ENCODE measurements at places on chromosomes 4 and X.

DNA sequence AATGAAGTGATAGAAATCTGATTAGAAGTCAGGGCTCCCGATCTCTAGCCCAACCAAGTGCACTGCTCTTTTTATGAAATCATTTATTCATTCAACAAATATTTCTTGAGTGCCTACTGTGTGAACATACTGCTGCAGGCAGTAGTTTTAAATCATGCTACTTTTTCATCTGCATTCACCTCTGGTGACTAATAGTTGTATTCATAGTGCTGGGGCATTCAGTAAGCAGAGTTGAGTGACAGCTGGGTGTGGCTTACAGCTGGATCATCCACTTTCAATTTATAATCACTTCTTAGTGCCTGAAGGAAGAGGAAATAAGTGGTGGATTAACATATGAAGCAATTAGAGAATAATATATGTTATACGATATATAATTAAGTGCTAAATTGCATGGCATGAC, 94.1 kb upstream of the HPRT1 start:
- DNase-seq = no peak

GRCh38 chrX:83845397-83845796, 15.5 kb upstream of the CYLC1 start:
- peak; percentile 0 for DNase-seq

DNA sequence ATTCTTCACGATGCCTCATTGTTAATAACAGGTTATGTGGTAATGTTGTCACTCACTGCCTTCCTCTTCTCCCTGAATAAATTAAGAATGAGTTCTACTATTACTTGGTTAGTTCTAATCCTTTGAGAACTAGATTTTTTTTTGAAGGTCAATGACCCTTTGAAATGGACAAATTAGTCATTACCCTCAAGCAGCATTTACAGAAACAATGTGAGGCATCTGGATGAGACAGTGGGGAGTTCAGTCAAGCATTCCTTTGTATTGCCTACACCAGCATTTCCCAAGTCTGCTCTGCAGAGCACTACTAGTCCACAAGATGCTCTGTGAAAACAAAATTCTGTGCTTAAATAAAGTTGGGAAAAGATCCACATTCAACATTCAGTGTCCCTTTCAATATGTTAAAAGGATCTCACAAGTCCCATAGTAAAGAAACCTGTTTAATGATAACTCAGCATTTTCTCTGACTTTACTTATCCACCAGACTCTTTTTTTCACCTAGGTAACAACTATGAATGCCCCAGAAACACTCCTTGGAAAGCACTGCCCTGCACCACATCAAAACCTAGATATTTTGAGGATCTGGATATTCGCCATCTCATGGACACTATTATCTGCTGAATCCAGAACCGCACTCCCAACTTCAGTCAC, 60.6 kb downstream of the CHRDL1 start:
- DNase-seq = peak; percentile 75

DNA sequence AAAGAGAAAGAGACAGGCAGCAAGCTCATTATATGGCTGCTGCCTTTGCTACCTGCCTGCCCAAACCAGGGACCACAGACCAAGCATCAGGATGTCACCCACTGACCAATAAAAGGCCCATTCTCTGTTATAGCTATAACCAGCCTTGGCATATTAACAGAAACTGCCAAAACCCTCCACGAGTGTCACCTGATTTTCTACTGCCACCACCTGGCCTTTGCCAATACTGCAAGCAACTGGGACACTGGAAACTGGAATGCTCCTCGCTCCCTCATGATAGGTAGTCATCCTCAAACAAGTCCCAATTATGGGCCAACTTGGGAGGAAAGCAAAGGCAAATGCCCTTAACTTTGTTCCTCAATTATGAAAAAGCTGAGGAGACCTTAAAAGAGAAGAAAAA, 76.0 kb downstream of the SPIN4 start:
- DNase-seq = no peak

- DNase-seq = no peak
Observed at GRCh38 chr4:48237996-48238645, 31.5 kb downstream of the TEC start.

DNA sequence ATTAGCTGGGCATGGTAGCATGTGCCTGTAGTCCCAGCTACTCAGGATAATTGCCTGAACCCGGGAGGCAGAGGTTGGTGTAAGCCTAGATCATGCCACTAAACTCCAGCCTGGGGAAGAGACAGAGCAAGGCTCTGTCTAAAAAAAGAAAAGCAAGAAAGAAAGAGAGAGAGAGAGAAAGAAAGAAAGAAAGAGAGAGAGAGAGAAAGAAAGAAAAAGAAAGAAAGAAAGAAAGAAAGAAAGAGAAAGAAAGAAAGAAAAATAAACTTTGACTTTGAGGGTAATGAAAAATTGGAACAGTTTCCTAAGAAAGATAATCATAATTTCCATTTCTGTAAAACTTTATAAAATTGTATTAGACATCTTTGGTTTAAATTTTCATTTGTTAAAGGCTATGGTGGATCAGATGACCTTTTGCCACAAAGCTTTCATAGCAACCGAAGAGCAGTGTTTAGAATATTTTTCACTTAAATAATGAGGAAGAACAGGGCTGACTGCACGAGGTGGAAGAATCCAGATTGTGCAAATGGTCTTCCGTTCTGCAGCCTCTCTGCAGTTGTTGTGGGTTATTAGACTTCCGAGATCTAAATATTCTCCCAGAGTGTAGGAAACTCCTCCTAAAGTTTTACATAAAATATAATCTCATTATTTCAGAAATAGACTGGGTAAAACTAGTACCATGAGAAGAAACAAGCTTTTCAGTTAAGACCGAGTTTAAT, 55.9 kb downstream of the RBM47 start:
- DNase-seq = no peak

DNA sequence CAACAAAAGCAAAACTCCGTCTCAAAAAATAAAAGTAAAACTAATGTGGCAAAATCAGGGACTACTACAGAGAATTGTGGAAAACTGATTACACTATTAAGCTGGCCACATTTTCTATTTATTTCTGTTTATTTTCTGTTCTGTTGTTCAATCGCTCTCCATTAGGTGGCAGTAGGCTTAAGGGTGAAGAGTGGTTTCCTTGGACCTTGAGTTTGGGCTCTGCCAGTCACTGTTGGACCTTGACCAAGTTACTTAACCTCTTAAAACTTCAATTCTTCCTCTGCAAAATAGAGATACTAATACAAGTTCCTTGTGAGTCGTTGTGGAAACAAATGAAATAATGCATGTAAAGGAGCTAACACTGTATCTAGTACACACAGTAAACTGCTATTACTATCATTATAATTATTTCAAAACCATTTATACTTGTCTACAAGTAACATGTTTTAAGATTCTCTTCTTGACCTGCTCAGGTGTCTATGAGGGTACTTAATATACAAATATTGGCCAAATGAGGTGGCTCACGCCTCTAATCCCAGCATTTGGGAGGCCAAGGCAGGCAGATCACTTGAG, 15.2 kb downstream of the HSD17B11 start:
- peak; percentile 56 for DNase-seq

- DNase-seq = no peak
Observed at GRCh38 chrX:139831017-139831416, 101.8 kb downstream of the ATP11C start.

DNA sequence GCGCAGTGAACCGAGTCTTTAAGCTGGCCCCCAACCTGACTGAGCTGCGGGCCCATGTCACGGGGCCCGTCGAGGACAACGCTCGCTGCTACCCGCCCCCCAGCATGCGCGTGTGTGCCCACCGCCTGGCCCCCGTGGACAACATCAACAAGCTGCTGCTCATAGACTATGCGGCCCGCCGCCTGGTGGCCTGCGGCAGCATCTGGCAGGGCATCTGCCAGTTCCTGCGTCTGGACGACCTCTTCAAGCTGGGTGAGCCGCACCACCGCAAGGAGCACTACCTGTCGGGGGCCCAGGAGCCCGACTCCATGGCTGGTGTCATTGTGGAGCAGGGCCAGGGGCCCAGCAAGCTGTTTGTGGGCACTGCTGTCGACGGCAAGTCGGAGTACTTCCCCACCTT, 2.2 kb downstream of the PLXNA3 start:
- no peak for DNase-seq

DNA sequence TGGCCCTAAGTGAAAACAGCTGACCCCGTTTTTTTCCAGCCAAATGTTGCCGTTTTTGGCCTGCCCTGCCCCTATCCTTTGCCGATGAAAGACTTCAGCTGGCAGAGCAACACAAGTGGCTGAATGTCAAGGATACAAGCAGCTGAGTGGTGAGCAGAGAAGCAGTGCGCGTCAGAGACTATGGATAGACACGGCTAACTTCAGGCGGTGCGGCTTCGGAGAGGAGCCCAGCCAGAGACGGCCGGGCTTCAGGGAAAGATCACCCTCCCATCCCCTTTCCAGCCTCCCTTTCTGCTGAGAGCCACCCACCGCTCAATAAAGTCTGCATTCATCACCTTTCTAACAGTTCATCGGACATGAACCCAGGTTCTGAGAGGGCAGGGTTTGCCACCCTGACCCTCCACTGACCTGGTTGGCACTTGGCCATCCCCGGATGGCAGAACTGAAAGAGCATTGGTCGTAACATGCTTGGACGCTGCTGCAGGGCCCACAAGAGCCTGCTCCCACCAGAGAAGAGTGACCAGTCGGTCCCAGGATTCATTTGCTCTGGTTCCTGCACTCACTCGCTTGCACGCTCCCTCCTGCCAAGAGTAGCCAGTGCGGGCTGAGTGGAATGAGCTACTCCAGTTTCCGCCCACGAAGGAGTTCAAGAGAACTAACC, 125.8 kb downstream of the PPEF1 start:
- DNase-seq = no peak

GRCh38 chr4:182145334-182145905, 97.8 kb upstream of the TENM3 start:
- DNase-seq = no peak

GRCh38 chrX:103585411-103586313, at the start of gene TCEAL4:
Gene TCEAL4 (plus strand): TSS chrX:103585515. CDS start chrX:103586676, 1,161 bp downstream.
- no peak for DNase-seq

DNA sequence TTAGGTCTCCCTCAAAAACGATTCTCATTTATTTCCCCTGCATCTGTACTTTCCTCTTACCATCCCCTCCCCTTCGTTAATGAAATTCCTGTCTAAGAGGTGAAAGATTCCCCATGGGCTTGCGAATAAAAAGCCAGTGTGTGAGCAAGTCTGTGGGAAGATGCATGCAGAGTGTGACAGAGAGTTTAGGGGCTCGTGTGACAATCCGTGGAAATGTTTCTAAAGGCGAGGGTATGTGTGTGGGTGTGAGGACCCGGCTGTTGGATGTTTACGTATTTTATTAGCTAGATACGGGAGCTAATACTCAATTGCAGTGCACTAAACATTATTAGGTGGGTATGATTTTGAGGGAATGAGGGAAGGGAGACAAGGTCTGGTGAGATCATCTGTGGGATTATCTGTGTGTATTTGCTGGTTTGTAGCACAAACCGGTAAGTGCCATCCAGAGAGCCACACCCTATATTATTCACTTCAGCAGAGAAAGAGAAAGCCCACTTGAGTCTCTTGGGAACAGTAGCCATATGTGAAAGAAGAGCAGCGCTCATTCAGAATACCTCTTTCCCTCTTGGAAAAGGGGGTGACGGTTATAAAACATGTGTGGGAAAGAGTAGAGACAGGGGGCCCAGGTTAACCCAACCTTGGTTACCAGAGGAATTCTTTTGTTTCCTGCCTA, 893 bp upstream of the HOPX start:
- DNase-seq = no peak

DNA sequence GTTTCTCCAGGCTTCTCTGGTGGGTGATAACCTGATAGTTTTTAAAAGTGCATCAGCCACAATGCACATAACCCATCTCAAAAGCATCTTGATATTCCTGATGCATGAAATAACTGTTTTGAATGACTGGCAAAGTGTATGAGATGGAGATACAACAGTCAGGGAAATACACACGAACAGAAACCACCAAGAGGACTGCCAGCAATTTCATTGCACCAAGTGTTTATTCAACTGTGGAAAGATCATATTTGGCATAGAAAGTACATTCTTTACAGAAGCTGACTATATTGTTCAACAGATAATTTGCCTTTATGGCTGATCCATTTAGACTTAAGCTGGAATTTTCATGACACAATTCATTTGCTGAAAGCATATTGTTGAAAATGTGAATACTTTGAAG, 139.5 kb downstream of the SLIT2 start:
- DNase-seq = no peak

- no peak for DNase-seq
Observed at GRCh38 chr4:124682384-124682783, 30.1 kb downstream of the ANKRD50 start.

GRCh38 chr4:186227221-186227620, at the start of gene KLKB1:
Gene KLKB1 (plus strand): TSS chr4:186227507. CDS start chr4:186228196, 689 bp downstream.
- DNase-seq = no peak

GRCh38 chr4:38512840-38513239, 151.2 kb upstream of the KLF3 start:
- DNase-seq = no peak

- no peak for DNase-seq
Observed at GRCh38 chr4:845836-846251, 19.9 kb upstream of the CPLX1 start.

DNA sequence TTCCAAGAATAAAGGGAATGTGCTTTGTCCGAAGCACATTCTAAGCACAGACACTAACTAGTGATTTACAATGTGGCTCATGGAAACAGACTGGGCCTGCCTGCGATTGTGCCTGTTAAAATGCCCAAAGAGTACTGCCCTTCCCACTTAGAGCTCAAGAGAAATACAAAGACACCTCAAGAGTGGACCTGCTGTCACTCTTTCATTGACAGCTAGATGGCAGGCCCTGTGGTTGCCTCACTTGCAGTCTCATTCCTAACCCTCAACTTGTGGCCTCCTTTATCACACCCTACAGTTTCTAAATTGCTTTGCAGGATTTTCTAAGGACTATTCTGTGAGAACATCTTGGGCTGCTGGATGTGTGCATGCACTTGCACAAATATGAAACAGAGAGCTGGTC, 331.0 kb upstream of the EMCN start:
- no peak for DNase-seq

DNA sequence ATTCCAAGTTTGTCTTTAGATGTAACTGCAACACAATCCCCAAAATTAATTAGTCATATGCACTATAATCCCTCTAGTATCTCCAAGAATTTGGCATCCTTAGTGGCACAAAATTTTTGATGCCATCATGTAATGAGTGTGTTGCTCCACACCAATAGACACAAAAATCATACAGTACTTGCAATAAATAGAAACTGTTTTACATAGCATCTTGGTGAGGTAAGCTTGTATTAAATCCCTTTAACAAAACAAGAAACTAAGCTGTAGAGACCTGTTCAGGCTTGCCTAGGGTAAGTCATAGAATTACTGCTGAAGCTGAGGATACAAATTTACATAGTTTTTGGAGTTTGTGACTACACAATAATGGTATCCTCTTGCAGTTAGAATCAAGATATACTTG, 64.5 kb upstream of the PRSS12 start:
- no peak for DNase-seq

DNA sequence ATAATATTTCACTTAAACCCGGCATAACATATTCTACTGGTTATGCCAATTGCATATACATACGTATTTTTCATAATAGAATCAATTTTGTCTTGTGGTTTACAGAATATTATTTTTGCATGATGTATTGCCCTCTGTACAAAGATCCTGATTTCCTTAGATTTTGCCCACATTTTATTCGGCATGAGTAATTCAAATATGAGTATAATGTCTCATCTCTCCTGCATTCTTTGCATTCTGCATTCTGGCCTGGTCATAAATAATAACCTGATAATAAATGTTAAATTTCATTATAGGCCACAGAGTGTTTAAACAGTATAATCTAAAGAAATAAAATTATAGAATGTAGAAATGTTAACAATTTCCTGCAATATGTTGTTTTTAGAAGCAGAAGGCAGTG, 205.3 kb downstream of the TLL1 start:
- no peak for DNase-seq
